ENCODE measurements at places on chromosomes 1 and 21.
A peak's percentile ranks its signal among the peaks of the same experiment; 100 is the strongest.

DNA sequence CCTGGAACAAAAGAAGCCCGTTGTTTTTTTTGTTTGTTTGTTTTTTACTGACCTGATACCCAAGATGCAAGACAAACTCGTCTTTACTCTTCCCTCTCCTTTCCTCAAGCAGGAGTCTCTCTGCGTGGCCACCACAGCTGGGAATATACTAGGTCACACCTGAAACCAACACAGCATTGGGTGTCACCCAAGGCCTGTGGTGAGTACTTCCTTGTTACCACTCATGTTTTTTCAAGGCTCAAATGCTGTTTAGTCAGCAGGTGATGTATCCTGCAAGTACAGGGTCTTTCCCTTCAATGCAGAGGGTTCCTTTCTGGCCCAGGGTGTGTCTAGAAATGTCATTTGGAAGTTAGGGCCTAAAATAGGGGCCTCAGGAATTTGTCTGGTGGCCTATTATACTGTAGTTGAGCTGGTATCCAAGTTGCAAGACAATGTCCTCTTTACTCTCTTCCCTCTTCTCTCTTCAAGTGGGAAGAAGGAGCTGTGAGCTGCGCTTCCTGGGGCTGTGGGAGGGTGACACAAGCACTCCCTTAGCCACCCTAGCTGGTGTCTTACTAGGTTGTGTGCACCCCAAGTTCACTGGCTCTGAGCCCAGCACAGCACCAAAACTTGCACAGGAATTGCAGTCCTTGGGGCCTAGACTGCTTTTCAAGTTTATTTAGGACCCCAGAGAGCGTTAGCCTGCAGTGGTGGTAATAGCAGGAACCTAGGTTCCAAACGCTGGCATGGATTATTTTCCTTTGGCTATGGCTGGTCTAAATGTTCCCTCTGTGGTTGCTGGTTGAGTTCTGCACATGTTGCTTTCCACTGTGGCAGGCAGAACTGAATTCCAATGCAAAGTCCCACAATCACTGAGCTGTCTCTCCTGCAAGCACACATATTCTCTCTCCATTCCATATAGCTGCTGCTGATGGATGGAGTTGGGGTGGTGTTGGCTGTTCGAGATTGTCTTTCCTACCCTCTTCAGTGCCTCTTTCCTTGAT is 91.4 kb upstream of the LYPLAL1 start:
- peak; percentile 12 for DNase-seq

DNA sequence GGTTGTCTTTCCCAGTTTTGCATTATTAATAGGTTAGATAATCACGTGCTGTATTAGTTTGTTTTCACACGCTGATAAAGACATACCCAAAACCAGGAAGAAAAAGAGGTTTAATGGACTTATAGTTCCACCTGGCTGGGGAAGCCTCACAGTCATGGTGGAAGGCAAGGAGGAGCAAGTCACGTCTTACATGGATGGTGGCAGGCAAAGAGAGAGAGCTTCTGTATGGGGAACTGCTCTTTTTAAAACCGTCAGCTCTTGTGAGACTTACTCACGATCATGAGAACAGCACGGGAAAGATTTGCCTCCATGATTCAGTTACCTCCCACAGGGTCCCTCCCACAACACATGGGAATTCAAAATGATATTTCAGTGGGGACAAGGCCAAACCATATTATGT is 2.3 kb upstream of the VCAM1 start:
- no peak for DNase-seq

GRCh38 chr1:209076688-209077087 is 506.8 kb upstream of the CAMK1G start:
- peak; percentile 38 for DNase-seq

- DNase-seq: no peak
Measured at GRCh38 chr1:224637515-224637914, 21.4 kb downstream of the CNIH3 start.

- DNase-seq: no peak
Measured at GRCh38 chr1:47663286-47663685, 225.4 kb downstream of the FOXD2 start.

DNA sequence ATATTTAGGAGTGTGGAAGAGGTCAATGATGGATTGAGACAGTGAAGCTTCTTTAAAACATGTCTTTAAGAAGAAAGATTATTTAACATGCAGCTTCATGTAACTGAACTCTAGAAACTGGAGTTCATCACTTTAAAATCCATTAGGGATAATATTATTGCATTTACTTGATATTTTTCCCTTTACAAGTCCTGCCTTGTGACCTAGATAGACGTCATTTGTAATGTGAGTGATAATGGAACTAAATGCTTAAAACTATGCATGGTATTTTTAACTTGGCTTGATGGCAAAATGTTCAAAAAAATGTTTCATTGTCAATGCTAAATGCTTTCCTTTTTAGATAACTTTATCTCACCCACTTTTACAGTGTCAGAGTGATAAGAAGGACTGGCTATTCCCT is 723.7 kb downstream of the RWDD3 start:
- no peak for DNase-seq

- no peak for DNase-seq
Measured at GRCh38 chr1:34276606-34277005, 99.9 kb downstream of the C1orf94 start.

DNA sequence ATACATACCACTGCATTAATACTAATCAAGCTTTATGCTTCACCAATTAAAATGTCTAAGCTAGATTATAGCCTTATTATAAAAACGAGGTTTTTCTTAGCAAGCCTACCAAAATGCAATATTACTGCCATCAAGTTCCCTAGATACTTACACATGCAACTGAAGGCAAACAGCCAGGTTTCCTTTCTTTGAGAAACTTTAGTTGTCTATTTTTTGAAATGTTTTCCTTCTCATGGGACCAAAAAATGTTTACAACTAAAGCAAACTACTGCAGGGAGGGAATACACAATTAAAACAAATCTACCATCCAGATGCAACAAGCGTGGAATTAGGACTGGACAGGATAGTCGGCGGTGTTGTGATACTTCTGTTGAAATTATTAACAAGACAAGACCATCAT is 1.3 kb downstream of the ZNF644 start:
- no peak for DNase-seq
